ENCODE measurements at places on chromosomes 2 and 18.

DNA sequence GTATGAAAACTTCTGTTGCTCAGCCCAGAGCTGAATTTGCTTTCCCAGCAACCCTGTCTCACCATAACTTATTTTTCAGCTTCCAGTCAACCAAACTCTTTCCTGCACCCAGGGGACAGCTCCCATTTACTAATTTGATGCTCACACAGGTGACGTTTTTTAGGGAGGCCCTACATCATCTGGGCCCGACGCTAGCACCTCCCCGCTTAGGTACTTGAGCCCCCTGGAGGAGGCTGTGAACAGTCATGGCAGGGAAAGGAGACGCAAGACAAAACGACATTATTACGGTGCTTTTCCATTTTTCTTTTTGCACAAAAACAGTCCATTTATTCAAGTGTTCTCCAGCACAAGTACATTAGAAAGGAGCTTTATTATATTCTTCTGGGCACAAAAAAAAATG, 59.2 kb upstream of the POMC start:
- no peak for DNase-seq

DNA sequence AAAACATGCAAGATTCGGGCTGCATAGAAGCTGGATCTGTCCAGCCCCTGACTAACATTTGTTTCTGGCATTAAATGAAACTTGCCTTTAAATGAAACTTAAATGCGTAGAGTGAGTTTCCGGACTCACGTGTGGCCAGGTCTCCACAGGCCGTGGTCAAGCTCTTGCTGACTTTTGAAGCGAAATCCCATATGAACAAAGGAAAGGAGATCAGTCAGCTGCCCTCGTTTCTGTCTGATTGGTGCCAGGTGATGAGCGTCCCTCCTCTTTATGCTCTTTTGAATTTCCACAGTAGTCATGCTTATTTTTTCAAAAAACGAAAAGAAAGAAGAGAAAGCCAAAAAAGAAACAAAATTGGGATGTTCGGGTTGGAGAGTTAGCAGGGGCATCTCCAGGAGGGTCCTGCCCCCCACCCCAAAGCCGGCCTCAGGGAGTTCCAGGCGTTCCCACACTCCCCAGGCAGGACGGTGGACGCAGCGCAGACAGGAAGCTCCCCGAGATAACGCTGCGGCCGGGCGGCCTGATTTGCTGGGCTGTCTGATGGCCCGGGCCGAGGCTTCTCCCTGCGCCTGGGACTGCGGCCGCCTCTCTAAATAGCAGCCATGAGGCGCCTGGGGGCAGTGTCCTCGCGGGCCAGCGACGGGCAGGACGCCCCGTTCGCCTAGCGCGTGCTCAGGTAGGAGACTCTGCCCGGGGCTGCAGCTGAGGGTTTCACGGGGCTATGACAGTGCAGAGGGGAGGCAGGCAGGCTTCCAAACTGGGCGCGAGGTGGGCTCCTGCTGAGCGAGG, at the start of gene COLEC11:
COLEC11 (plus strand) TSS at position 620 of the 789 bp plus-strand sequence. CDS start 9,229 bp downstream, outside the sequence.
- DNase-seq: no peak

GRCh38 chr2:58293056-58293455, 51.9 kb upstream of the FANCL start:
- no peak for DNase-seq

DNA sequence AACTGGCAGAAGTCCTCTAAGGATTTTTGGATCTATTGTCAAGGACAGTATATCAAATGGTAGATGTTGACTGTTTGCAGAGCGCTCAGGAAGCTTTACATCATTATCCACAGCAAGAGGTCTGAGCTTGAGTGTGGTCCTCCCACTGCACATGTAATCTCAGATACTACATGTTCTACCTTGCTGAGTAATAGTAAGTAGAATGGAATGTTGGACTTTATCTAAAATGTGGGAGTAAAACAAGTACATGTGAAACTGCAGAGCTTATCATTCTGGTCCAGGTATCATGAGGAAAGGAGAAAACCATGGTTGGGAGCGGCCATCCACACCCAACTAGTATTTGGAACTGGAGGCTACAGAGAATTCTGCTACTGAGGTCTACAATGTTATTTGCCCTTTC, 19.3 kb upstream of the CD28 start:
- no peak for DNase-seq

GRCh38 chr2:152548996-152549395, 168.3 kb downstream of the PRPF40A start:
- DNase-seq: no peak

DNA sequence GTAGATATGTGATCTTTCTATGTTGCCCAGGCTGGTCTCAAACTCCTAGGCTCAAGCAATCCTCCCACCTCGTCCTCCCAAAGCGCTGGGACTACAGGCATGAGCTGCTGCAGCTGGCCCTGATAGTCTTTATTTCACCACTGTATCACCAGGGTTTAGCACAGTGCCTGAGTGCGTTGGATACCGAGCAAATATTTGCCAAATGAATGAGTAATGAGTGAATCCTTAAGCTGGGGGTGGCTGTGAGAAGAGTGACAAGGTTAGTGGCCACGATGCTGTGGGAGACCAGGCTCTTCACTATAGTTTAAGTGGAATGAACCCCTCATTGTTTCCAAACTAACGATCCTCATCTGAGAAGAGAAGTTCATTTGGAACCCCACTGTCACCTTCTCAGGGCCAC, 60.8 kb upstream of the FAM136A start:
- no peak for DNase-seq

GRCh38 chr2:53170466-53170865, 597.1 kb upstream of the CHAC2 start:
- no peak for DNase-seq

GRCh38 chr2:197782126-197782525, 3.0 kb downstream of the BOLL start:
- no peak for DNase-seq

- DNase-seq: no peak
Measured at GRCh38 chr2:133521146-133521745, 47.0 kb downstream of the NCKAP5 start.

GRCh38 chr18:79629249-79629558, 50.4 kb upstream of the CTDP1 start:
- no peak for DNase-seq

DNA sequence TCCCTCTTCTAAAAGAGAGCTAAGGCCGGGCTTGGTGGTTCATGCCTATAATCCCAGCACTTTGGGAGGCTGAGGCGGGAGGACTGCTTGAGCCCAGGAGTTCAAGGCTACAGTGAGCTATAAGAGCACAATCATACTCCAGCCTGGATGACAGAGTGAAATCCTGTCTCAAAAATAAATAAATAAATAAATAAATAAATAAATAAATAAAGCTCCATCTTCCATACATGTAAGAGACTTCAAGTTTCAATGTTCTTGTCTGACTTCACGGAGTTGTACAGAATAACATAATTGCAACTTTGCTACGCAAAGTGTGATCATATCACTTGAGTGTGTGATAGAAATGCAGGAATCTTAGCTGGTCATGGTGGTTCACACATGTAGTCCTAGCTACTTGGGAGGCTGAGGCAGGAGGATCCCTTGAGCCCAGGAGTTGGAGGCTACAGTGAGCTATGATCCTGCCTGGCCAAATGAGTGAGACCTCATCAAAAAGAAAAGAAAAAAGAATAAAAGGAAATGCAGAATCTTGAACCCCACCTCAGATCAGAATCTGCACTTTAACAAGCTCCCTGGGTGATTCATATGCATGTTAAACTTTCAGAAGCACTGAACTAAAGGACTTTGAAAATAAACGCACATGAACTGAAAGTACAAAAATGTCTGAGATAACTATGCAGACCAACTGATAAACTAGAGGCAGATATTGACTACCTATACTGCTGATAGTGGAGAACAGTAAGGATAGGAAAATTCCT, 123.7 kb upstream of the SP3 start:
- DNase-seq: no peak

GRCh38 chr2:231034291-231034882, 2.9 kb upstream of the C2orf72 start:
- no peak for DNase-seq

GRCh38 chr2:126953483-126953882, 54.8 kb downstream of the TEX51 start:
- no peak for DNase-seq

GRCh38 chr2:19101968-19102367, 256.5 kb downstream of the OSR1 start:
- DNase-seq: no peak

- no peak for DNase-seq
Measured at GRCh38 chr18:56891116-56891515, 240.0 kb downstream of the WDR7 start.

- DNase-seq: no peak
Measured at GRCh38 chr2:70767079-70767698, 811 bp downstream of the ADD2 start.

DNA sequence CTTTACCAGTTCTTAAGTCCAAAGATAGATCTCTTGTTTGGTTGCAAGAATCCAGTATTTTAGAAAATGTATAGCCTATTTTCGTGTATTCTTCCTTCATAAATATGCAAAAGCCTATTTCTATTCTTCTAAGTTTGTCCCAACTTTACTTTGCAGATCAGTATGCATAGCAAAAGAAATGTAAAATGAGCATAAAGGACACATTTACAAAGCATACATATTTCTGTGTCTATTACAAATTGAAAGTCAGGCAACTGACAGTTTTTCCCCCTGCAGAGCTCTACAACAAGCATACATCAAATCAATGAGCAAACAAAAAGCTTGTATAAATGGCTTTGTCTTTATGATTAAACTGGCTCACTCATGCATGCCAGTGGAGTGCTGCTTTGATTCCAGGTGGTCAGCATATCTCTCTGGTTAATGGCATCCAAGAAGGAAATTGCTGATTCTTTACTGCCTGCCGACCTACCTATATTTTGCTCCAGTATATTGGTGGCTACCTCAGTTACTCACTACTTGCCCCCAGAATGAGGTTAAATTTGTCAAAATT, 10.0 kb upstream of the VPS54 start:
- no peak for DNase-seq

GRCh38 chr2:172091761-172092566, 6.7 kb downstream of the DLX1 start:
- no peak for DNase-seq

Data from central memory CD8-positive, alpha-beta T cell (primary cell).